ENCODE measurements at places on chromosomes 12 and 14.

DNA sequence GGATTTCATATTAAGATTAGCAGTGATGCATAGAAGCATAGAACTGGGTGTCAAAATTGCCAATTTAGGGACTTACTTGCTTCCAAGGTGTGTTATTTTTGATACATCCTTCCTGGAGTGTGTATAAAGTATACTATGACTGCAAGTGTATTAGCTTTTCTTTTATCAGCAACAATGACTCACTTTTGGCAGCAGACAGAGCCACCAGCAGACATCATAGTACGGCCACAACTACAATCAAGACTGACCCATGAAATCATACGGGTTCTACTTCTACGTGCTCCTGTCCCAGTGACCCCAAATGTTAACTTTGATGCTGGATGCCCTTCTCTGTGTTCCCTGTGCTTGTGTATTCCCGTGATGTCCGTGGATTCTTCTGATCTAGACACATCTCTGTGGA is 443.9 kb downstream of the TMEM132D start:
- no peak for DNase-seq

DNA sequence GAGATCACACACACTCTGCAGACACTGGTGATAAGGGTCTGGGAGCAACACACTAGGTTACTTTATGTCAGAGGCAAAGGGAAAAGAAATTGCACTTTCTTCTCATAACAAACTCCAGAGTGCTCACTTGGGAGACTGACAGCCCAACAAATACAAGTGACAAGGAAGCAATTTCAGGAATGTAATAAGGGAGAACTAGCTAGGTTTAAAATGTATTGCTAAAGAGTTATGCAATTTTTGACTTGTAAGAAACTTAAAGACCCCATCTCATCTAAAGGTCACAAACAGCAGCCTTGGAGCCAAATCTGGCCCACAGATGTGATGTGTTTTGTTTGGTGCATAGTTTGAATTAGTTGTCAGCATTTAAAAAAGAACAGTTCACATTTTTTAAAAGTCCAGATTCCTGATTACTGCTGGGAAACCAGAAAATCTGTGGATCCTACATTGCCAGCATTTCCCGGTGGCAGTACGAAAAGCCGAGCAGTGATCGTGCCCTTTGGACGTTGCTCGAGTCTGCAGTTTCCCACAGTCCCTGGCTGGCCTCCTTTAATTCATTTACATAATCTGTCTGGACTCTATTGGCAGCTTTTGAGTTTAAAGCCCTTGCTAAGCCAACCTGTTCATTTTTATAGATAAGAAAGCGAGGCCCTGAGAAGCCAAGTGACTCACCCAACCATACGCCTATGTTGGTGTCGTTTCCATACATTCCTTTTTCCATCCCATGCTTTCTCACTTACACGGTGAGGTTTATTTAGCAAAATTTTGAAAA is 42.0 kb upstream of the ETV6 start:
- no peak for DNase-seq

GRCh38 chr12:75781532-75782046 is 250.0 kb downstream of the PHLDA1 start:
- peak; percentile 30 for DNase-seq

- DNase-seq = no peak
Measured at GRCh38 chr12:68162374-68162773, 2.8 kb upstream of the IFNG start.

DNA sequence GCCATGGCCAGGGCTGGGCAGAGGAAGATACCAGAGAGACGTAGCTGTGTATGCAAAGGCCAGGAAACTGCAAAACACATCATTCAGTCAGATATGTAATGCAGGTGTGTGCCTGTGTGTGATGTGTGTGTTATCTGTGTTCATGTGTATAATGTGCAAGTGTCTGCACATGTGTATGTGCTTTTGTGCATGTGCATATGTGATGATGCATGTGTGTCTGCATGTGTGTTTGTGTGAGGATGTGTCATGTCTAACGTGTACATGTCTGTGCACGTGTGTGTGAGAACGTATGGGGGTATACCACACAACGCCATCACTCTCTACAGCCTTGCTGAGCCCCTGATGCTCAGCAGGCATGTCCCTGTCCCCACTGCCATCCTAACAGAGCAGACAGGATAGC is 9.7 kb downstream of the DIO3 start:
- no peak for DNase-seq

- no peak for DNase-seq
Measured at GRCh38 chr12:129520739-129521138, 383.1 kb downstream of the TMEM132D start.

GRCh38 chr14:52988139-52988538 is 37.3 kb upstream of the FERMT2 start:
- DNase-seq = no peak

DNA sequence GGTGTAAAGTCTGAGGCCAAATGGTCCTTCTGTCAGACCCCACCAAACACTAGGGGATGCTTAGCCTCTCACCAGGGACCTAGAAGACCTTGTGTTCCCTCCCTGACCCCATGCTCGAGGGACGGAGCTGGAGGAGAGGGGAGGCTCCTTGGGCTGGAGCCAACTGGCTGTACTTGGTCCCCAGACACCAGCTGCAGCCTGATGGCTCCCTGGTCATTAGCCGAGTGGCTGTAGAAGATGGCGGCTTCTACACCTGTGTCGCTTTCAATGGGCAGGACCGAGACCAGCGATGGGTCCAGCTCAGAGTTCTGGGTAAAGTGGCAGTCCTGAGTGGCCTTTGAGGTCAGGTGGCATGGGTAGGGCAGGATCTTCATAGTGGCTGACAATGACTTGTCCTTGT is 29.0 kb downstream of the PAPLN start:
- no peak for DNase-seq

DNA sequence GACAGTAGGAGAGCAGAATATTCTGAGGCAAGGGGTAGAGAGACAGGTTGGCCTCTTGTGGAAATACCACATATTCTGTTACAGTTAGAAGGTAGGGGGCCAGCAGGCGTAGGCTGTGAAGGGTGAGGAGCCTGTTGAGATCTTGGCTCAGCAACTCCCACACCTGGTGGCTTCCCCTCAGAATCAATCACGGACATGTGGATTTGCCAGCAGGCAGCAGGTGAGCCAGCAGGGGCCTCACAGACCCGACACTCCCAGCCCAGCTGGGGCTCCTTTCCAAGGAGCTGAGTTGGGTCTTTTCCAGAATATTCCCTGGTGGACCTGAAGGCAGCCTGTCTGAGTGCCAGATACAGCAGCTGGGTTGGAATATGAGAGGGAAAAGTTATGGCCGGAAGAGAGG is 150.0 kb upstream of the CRY1 start:
- no peak for DNase-seq

DNA sequence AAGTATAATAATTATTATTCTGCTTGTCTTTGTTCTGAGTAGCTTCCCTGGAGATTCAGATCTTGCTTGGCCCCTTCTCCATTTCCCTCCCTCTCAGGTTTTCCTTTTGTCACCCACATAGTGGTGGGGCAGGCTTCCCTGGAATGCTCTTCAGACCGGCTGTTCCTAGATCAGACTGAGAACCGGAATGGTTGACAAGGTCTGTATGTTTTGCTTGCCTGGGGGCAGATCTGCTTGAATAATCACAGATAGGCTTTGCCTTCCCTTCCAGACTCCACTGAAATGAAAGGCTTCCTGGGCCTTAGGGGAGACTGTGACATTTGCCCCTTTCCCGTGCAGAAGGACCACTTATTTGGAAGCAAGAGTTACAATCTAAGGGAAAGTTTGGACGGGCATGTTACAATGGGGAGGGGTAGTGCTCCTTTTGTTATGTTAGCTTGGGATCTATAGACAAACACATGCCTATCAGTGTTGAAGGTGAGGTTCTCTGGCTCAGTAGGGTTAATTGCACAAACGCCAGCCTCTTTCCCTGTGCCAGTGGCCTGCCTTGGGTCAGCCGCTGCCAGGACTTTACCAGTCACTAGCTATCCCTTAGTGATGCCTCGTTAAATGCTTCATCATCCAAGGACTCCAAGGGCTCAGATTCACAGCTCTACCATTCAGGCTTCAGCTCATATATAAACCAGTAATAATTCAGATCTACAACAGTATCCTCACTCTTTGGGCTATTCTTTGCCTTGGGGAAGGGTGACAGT is 178.6 kb downstream of the SNAPC1 start:
- peak; percentile 2 for DNase-seq

GRCh38 chr14:95007921-95008320 is 149.4 kb downstream of the DICER1 start:
- DNase-seq = no peak

DNA sequence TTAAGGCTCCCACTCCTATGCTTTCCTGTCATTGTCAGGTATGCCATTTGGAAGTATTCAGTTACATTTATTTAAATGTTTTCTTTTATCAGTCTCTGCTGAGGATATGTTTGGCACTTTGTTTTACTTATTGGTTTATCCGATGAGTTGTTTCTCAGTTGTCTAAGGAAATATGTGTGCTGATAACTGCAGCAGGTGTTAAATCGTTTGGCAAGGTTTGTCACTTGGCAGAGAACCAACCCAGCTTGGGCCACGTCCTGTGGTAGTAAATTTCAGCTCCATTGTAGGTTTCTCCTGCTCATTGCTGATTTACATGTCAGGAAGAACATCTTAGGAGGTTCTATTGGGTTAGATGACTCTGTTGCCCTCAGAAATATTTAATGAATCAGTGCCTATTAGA is 22.0 kb upstream of the MGST1 start:
- DNase-seq = peak; percentile 66

Measured in myocyte (in vitro differentiated cells).